ENCODE measurements at places on chromosomes 16 and 17.

- DNase-seq: peak; percentile 64
Measured at GRCh38 chr16:3654249-3654991, at the start of gene DNASE1. Gene DNASE1, plus strand, starts transcription at chr16:3654691. Its CDS starts 683 bp downstream, at chr16:3655374.

GRCh38 chr17:34401165-34401564 lies 38.1 kb upstream of the CCL1 start:
- no peak for DNase-seq

- no peak for DNase-seq
Measured at GRCh38 chr17:16507918-16508533, 16.0 kb upstream of the LRRC75A start.

- no peak for DNase-seq
Measured at GRCh38 chr17:44942456-44942855, 5.1 kb downstream of the KIF18B start.

DNA sequence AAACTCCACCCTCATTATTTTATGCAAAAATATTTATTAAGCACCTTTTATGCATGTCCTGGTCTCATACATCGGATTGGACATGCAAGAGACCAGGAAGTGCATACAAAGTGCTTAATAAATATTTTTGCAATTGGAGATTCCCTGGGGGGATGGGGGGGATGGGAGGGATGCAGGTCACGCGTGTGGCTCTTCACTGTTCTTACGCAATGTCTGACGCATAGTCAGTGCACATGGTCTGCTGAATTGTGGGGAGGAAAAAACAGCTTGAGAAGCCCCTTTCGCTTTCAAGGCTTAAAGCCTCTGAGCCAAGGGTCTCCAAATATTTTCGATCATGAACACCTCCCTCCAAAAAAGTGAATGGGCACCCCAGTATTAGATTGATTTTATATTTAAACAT lies 96.7 kb upstream of the XYLT1 start:
- DNase-seq: no peak

- peak; percentile 97 for DNase-seq
Measured at GRCh38 chr17:44095647-44096496, 25.3 kb downstream of the G6PC3 start.

GRCh38 chr17:27782791-27783206 lies 17.5 kb downstream of the NOS2 start:
- no peak for DNase-seq

- no peak for DNase-seq
Measured at GRCh38 chr16:83682116-83682867, 125.5 kb upstream of the HSBP1 start.

DNA sequence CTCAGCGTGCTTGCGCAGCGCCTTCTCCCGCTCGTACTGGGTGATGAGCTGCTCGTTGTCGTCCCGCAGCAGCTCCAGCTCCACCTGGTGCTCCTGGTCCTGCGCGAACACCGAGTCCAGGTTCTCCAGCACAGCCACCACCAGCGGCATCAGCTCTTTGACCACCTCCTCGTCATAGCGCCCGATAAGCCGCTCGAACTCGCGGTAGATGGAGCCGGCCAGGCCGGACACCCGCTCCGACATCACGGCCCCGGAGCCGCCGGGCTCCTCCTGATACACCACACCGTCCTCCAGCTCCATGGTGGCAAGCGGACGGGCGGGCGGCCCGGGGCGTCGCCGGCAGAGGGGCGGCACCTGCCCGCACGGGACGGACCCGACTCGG lies 320 bp downstream of the SPAG9 start:
- DNase-seq: no peak

DNA sequence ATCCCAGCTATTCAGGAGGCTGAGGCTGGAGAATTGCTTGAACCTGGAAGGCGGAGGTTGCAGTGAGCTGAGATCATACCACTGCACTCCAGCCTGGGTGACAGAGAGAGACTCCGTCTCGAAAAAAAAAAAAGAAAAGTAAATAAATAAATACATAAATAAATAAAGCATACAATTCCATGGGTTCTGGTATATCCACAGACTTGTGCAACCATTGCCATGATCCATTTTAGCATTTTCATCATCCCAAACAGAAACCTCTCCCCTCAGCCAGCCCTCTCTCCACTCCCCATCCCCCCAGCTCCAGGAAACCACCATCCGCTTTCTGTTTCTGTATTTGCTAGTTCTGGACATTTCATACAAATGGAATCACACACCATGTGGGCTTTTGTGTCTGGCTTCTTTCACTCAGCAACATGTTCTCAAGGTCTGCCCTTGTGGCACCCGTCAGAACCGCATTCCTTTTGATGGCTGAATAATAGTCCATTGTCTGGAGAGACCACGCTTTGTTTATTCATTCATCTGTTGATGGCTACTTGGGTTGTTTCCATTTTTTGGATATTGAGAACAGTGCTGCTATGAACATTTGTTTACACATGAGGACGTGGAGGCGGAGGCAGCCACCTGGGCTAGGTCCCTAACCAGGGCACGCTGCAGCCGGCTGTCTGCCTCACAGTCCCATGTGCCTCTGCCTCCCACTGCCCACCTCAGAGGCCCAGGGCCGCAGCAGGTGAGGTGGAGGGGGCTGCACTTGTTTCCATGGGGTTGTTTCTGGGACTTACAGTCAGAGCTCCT lies 76.2 kb downstream of the NT5M start:
- peak; percentile 93 for DNase-seq

DNA sequence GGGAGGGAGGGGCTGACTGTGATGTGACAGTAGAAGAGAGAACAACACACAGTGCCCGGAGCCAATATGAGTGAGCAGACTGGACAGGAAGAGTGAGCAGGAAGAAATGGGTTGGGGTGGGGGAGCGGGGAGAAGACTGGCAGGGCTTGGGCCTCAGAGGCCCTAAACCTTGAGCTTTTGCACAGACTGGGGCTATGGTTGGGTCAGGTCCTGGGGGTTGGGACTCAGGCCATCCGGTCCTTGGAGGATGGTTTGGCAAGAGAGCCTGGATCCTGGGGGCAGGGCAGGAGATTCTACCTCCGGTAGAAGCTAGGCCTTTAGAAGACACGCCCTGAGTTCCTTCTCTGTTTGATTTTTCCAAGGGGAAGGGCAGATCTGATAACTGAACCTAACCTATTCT lies 1.1 kb downstream of the CAMTA2 start:
- DNase-seq: peak; percentile 30

- peak; percentile 58 for DNase-seq
Measured at GRCh38 chr17:17580662-17581470, 10.6 kb downstream of the PEMT start.

DNA sequence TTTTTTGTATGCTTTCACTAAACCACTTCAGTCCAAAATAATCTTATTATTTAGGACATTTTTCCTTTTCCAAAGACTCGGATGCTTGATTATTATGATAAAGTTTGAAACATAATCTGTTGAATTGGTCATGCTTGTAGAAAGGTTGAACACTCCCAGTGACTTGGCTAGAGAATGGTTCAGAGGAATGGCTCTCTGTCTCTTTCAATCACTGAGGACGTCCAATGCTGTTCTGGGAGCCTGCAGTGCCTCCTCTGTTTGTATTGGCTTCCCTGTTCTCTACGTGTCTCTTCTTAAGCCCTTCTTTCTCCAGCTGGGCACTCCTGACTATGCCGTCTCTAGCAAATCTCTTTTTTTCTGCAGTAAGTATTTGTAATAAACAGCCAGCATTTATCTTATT lies 369.0 kb upstream of the DYNLRB2 start:
- DNase-seq: no peak

DNA sequence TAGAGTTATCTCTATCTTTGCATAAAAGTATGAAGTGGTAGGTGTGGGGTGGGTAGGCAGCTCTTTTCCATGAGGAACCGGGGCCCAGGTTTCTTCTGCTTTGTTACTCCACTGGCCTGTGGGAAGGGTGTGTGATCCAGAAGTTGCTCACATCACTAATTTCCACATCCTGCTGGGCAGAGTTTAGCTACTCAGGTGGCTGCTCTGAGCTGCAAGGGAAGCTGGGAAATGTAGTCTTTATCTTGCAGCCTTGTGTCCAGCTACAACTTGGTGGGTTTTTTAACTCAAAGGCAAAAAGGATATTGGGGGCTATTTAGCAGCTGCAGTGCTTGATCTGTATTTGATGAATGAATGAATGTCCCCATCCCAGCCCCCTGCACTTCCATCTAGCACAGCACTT lies 335.3 kb downstream of the SNX29 start:
- DNase-seq: no peak

DNA sequence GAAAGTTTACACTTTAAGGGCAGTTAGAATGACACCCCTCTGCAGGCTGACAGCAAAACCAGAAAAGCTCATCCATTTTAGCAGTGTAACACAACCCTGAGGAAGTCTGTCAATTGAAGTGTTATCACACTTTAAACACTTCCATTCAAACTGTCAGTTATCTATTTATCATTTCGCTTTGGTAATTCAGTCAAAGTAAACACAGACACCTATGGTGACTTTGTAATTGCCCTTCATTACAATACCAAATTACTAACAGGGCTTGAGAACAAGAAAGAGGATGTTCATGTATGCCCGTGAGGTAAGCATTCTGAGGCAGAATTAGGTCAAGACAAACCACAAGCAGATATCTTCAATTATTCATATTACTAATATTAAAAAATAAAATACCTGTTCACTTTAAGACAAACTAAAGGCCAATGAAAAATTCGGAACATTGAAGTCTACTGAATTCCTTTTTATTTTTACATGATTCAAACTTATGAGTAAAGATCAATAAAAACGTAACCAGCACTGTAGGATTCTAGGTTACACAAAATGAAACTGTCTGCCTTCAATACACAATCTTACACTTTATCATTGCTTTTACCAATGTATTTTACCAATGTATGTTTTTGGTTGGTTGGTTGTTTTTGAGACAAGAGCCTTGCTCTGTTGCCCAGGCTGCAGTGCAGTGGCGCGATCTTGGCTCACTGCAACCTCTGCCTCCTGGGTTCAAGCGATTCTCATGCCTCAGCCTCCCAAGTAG lies 57.1 kb downstream of the BRIP1 start:
- no peak for DNase-seq

DNA sequence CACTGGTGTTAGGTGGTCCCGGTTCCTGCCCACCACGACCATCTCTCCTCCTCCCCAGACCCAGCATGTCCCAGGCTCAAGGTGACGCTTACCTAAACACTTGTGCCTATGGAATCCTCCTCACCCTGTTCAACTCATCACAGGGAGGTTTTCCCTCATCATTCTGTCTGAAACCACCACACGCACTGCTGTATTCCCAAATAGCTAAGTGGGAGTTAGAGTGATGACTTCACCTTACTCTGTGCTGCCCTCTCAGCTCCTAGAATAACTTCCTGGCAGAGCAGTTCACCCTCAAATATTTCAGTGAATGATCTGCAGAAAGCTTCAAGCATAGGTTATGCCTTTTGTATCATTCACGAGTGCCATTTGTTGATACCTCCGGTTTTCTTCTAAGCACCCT lies 216.5 kb downstream of the CPPED1 start:
- no peak for DNase-seq

DNA sequence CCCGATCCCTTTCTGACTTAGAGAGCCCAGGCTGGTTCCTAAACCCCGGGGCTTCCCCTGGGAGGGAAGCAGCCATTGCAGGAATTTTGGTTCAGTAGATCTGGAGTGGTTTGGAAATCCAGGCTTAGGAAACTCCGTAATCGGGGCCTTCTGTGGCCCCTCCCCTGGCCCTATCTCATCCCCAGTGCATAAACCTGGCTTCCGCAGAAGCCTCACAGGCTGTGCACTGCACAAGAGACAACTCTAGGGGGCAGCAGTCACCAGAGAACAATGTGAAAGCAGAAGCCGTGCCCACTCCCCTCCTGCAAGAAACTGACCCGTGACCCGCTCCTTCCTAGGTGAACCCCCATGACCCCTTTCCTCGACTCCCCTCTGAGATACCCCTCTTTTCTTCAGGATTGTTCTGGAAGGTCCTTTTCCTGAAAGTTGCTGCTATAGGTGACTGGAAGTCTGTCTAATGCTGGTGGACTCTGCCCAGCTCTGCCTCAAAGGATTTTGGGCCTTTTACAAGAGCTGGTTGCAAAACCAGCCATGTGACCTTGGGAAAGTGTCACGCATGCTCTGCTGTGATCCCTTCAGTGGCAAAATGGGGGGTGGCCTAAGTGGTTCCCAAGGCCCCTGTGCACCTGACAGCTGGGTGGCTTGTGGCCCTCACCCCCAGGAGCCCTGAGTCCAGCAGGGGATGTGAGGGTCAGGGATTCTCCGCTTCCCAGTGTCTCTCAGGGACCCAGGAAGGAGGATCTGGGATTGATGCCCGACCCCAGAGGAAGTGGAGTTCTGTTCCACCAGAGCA lies 14.4 kb downstream of the GUCY2D start:
- DNase-seq: peak; percentile 76

DNA sequence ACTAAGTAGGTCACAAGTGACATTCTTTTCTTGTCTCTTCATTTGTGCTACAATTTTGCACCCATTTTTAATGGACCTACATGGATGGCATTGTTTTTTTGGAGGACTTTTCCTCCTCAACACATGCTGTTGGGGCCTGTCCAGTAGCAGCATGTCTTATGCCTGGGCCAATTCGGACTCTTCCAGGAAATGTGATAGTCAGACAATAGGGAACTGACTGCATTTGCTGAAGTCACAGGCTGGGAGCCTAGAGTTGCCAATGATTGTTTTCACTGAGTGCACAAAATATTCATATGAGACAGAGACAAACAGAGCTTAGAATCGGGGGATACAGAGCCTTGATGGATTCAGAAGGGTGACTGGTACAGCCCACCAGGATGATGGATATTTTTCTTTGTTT lies 867.3 kb upstream of the GOT2 start:
- no peak for DNase-seq

GRCh38 chr16:26365161-26365940 lies 673.6 kb downstream of the HS3ST4 start:
- DNase-seq: no peak

DNA sequence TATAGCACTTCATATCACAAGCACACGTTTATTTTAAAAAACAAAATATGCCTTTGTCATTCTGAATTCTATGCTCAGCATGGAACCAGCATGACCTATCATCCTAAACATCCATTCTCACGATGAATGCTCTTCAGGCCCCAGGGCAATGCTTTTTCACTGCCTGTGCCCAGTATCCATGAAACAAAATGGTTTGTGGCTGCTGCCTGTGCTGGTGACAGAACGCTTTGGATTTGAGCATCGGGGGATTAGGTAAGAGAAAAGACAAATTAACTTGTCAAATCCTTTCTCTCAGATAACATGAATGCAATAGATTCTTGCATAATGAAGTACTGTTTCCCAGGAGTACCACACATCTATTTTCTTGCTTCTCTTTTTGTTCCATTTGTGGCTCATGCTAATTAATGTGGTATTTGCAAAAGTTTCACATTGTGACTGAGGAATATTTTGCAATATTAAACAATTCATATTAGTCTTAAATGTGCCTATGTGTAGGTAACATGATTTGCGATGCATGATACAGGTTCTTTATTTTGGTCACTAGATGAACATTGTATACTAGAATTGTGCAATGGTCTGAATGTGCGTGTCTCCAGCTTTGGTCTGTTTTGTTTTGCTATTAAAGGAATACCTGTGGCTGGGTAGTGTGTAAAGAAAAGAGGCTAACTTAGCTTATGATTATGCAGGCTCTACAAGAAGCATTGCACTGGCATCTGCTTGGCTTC lies 25.8 kb upstream of the SRSF1 start:
- DNase-seq: no peak

GRCh38 chr16:88468275-88469129 lies 15.4 kb downstream of the ZFPM1 start:
- DNase-seq: peak; percentile 58

Data from cardiac muscle cell (in vitro differentiated cells and primary cell).